ENCODE measurements at places on chromosomes 5 and 9.

DNA sequence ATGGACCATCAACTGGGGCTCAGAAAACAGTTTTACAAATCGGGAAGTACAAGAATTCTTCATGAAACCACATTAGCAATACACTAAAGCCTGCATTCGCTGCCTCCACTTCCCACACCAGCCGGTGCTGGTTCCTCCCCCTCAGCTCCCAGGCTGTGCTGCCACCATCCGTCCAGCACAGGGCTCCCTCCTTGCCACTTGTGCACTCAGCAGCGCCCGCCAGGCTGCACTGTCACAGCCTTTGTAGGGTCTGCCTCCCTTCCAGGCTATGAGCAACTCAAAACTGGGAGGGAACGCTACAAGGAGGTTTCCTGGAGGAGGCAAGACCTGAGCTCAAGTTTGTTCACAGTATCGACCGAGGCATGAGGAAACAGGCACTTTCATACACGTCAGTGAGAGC lies 7.7 kb downstream of the MAPK9 start:
- DNase-seq = peak; percentile 90

DNA sequence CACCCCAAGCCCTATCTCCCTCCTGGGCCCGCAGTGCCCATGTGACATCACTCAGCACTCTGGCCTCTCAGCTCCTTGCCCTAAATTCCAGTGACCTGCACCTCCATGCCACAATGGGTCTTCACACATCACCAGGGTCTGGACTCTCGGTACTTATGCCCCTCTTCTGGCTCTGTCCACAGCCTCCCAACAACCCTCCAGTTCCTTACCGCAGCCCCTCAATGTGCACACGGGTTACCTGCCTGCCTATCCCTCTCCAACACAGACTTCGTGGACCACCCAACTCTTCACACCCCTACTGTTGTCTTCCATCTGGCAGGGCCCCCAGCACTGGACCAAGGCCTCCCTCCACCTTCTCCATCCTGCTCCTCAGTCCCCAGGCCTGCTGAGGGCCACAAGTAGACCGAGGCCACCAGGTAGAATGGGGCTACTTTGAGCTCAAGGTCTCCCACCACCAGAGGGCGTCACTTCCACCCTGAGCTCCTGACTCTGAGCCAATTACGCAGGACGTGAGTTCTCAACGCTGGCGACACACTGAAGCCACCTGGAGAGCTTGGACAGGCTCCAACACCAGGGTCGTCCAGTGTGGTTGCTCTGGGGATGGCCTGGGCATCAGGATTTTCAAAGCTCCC lies 172.1 kb downstream of the GABBR2 start:
- no peak for DNase-seq

GRCh38 chr9:2621722-2622460 lies at the start of gene VLDLR:
TSS of gene VLDLR (plus strand) at chr9:2621787. CDS start at chr9:2622190, 403 bp downstream.
- DNase-seq = peak; percentile 64

- no peak for DNase-seq
Observed at GRCh38 chr5:107876906-107877305, 206.2 kb upstream of the EFNA5 start.

DNA sequence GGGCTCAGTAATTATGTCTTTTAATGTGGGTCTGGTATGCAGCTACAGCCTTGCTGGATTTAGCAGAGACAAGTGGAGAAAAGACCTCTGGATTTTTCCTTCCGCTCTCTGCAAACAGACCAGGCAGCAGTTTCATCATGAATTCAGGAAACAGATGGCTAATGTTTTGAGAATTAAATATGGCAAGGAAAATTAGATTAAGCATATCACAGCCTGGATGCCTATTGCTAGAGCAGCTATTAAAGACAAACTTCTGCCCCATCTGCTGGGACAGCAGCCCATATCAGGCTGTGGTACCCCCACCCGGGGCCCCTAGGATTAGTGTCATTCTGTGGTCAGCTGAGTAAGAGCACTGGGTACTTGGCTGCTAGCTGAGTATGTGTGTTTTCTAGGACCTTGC lies 6.2 kb downstream of the SKP2 start:
- DNase-seq = no peak

DNA sequence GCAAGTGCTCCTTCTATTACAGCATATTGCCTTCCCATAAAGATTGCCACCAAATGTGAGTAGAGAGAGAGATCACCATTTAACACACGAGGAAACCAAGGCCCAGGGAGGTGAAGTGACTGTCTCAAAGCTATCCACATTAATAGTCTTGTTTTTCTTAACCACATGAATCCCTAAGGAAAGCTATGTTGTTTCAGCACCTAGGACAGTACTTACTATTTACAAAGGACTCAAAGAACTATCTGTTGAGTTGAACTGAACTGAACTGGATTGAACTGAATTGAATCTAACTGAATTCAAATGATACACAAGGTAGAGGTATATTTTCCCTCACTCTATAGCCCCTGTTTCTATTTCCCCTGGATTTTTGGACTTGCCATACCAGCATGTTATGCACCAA lies 430.4 kb downstream of the CAAP1 start:
- no peak for DNase-seq

GRCh38 chr5:68529581-68529980 lies 314.0 kb downstream of the PIK3R1 start:
- DNase-seq = no peak

DNA sequence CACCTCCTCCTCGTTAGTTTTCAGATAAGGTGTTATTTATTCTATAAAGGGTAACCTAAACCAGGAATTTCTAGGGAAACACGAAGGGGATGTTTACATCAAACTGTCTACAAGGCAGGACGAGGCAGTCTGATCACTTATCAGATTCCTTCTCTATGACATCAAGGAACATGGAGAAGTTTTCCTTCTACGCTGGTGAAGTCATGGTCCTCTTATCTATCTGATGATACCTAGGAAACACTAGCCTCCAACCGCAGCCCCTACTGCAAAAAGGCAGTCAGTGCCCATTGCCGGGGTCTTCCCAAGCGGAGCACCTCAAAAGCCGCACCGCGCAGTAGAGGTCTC lies 1.5 kb downstream of the MPDZ start:
- DNase-seq = no peak

GRCh38 chr5:132469380-132470009 lies 21.1 kb downstream of the IRF1 start:
- DNase-seq = no peak

DNA sequence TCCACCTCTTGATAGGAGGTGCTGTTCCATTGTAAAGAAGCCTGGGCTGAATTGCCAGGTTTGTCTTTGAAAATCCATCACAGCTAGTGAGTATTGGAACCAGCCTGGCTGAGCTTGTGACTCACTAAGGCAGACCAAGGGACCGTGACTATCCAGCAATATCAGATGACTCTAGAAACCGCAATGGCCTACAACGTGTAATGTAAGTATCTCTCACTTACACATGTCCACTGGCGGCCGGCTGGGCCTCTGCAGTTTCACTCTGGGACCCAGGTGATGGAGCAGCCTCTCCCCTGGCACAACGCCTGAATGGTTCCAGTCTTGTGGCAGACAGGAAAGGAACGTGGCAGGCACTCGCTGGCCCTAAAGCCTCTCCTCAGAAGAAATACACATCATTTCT lies 3.1 kb upstream of the HRH2 start:
- DNase-seq = no peak

DNA sequence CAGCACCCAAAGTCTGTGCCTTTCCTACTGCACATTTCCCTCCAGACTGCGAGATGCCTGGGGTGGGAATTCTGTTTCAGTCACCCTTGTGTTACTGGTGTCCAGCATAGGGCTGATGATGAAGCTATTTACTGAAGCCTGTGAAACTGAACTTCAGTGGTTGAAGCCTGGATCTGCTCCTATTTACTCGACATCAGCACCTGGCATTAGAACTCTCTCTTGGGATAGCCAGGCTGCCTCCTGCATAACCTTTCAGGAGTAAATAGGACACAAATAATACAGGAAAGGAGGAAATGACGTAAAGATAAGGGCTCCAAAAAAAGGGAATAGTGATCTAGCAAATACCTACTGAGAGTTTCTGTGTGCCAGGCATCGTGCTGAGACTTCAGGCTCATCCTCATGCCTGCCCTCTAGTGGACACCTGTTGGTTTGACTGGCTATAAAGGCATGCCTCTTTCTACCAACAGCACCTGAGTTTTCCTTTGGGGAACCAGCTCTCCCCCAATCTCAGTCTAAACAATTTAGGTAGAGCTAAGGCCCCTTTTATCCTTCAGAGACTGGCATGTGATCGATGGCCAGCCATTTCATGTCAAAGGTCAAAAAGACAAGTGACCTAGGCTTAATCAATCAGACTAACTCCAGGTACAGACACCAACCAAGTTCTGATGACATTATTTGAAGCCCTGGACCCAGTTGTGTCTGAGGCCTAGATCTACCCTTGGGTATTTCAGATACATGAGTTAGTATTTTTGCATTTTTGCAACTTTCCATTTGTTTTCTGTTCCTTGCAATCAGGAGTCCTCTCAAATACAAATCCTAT lies 192.1 kb upstream of the TRIM32 start:
- DNase-seq = peak; percentile 22

- DNase-seq = no peak
Observed at GRCh38 chr9:38380872-38381534, 11.5 kb upstream of the ALDH1B1 start.

- no peak for DNase-seq
Observed at GRCh38 chr5:149576021-149576420, 5.3 kb upstream of the ARHGEF37 start.

DNA sequence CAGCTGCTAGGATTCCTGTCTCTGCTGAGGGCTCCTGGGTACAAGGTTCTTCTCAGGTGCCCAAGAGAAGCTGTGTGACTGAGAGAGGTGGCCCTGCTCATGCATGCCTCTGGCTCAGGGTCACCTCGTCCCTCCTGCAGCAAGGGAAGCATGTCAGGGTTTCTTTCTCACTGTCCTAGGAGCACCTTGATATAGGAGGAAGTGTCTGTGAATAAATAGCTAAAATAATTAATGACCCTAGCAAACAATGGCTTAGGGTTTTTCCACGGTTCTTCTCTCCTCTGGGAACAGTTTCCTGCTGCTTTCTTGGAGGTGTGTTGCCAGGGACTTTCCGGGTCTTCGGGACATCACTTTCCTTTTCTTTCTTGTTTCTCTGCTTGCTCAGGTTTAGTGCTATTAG lies 87.2 kb downstream of the ARHGAP26 start:
- no peak for DNase-seq

GRCh38 chr9:112445196-112445595 lies 41.4 kb upstream of the KIAA1958 start:
- no peak for DNase-seq

DNA sequence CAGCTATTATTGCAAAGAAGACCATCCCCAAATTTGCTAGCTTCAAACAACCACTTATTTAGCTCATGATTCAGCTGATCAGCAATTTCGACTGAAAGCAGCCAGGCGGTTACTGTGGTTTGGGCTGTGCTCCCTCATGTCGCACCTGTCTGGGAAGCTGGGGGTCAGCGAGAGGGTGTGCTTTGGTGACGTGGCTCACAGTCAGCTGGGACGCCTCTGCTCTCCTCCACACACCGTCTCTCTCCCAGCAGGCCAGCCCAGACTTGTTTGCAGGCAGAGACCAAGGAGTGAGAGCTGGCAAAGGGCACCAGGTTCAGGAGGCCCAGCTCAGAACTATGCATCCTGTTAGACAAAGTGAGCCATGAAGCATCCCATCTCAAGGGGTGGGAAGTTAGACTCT lies 140.9 kb downstream of the SYK start:
- DNase-seq = no peak

GRCh38 chr9:36132086-36132485 lies 4.4 kb upstream of the GLIPR2 start:
- DNase-seq = no peak

DNA sequence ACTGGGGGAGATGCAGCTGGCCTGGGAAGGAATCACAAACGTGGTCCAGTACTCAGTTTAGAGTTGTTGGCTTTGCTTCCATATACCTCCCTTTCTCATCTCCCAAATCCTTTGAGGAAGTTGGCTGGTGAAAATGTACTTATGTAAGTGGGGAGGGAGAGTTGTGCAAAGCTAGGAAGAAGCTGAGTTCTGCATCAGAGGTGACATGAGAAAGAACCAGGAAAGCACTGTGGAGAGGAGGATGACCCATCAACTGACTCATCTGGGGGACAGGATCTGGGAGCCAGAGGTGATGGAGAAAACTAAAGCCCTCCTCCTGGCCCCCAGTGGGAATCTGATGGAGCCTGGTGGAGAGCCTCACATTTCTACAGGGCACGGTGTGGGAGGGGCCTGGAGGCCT lies 16.2 kb downstream of the KCNMB1 start:
- DNase-seq = no peak

DNA sequence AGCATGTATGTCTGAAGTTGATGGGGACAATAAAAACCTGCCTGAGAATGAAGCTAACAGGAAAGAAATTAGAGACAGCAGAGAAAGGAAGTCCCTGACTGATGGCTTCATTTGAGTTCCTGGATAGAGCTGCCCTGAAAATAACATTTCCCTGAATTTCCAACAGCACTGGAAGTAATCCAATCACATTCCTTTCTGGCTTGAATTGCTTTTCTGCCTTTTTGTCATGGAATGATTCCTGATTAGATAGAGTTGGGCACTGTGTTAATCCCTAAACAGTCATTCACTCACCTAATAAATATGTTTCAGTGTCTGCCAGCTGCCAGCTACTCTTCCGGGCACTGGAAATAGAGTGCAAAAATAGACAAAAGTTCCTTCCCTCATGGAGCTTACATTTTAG lies 30.0 kb upstream of the SH3RF2 start:
- no peak for DNase-seq

DNA sequence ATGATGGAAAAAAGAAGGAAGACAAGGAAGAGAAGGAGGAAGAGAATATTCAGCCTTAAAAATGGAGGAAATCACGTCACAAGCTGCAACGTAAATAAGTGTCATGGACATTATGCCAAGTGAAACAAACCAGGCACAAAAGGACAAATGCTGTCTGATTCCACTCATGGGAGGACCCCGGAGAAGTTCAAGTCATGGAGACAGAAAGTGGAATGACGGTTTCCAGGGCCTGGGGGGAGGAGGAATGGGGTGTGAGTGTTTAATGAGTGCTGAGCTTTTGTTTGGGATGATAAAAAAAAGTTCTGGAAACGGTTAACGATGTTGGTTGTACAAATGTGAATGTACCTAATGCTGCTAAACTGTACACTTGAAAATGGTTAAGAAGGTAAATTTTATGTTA lies 439.5 kb downstream of the GADD45G start:
- DNase-seq = no peak

- DNase-seq = no peak
Observed at GRCh38 chr5:52199833-52200232, 587.9 kb upstream of the ITGA1 start.

DNA sequence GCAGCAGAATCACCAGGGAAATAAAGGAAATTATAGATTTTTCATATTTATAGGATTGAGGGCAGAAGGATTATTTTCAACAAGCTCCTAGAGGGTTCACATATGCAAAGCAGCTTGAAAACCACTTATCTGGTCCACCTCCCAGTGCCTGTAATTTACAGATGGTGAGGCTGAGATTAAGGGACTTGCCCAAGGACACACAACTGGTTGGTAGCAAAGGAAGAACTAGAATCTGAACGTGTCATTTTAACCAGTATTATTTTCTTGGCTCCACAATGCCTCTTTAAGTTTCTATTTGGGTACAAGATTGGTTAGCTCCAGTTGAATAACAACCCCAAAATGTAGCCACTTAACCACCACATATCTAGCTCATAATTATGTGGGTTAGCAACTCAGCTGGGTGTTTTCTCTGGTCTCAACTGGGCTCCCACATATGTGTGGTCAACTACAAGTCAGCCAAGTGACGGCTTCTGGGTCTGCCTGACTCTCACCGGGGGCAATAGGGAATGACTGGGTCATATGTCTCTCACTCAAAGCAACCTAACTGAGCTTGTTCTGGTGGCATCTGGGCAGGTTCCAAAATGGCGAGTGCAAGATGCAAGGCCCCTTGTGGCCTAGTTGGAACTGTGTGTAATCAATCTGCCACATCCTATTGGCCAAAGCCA lies 127.7 kb downstream of the ZDHHC21 start:
- no peak for DNase-seq

All from Ammon's horn (tissue), 1 donor.